ENCODE measurements at places on chromosomes 1 and 21.

GRCh38 chr1:180642781-180643180 is 11.0 kb downstream of the XPR1 start:
- no peak for DNase-seq

DNA sequence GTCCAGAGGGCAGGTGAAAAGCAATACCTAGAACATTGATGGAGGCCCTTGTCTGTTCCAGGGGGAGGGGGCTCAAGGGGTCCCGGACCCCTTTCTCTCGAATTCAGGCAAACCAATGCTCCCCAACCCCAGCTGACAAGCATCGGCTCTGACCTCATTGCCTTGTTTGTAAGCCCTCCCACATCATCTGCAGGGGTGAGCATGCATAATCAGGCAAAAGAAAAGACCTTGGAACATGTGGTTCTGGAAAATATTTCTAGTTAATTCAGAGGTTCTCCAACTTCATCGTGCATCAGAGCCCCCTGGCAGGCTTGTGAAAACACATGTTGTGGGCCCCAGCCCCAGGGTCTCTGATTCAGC is 231.3 kb downstream of the TOMM20 start:
- no peak for DNase-seq

GRCh38 chr1:219862366-219862765 is 66.0 kb downstream of the SLC30A10 start:
- no peak for DNase-seq

GRCh38 chr1:66711420-66711819 is 40.8 kb upstream of the DYNLT5 start:
- DNase-seq: no peak

DNA sequence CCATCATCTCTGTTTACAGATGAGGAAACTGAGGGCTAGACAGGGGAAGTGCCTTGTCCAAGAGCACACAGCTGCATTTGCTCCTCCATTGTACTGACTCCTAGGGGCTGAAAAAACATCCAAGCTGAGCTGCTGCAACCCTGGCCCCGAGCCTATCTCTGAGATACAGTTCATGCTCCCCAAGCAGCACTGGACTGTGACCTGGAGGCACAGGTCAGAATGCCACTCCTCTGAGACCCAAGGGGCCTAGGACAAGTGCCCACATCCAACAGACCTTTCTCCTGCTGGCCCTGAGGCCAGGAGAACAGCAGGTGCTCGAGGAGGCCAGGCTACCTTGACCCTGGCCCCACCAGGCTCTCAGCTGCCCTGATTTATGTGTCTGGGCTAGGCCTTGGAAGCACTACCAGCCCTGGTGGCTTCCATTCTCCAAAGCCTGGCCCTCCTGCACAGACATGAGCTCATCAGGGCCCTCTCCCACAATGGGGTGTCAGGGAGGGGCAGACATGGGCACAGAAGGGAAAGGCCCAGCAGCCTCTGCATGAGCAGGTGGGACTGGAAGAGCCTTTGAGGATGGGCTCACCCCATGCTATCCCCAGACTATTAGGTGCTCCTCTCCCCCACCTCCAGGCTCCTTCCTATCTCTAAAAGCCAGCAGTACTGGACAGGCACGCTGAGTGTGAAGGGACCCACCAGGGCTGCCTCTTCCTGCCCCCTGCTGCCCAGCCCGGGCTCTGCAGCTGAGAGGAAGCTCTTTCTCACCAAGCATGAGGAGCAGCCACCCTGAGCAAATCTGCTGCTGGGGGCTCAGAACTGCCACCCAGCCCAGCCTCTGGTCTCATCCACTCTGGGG is 18.8 kb downstream of the ADGRB2 start:
- DNase-seq: no peak

- no peak for DNase-seq
These were observed 68.9 kb upstream of the TSPAN2 start for GRCh38 chr1:115158181-115158580.

DNA sequence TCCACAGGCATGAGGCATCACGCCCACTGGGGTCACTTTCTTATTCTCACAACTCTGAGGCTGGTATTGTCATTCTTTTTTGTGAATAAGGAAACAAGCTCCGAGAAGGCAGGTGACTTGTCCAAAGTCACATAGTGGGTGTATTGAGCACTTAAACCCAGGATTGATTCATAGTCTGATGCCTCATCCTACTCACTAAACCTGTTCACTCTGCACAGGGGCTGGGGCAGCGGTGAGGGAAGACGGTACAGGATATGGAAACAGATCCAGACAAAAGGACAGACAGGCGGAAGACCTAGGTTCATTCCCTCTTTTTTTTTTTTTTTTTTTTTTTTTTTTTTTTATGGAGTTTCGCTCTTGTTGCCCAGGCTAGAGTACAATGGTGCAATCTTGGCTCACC is 56.6 kb downstream of the NKAIN1 start:
- no peak for DNase-seq

DNA sequence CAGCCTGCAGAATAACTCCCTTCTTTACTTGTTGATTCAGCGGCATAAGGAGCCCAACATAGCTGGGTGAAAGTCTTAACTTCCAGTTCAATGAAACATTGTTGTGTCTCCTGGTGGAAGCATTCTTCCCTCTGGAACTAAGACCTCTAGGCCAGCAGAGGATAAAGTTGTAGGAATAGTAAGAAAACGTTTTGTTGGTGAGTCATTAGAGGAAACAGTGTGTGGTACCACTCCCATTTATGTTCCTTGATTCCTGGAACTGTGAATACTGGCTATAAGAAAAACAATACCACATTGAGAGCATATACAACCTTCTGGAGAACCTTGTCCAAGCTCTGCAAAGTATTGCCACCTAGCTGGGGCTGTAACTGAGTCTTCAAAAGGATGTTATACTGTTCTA is 737.4 kb upstream of the ZP4 start:
- DNase-seq: no peak

DNA sequence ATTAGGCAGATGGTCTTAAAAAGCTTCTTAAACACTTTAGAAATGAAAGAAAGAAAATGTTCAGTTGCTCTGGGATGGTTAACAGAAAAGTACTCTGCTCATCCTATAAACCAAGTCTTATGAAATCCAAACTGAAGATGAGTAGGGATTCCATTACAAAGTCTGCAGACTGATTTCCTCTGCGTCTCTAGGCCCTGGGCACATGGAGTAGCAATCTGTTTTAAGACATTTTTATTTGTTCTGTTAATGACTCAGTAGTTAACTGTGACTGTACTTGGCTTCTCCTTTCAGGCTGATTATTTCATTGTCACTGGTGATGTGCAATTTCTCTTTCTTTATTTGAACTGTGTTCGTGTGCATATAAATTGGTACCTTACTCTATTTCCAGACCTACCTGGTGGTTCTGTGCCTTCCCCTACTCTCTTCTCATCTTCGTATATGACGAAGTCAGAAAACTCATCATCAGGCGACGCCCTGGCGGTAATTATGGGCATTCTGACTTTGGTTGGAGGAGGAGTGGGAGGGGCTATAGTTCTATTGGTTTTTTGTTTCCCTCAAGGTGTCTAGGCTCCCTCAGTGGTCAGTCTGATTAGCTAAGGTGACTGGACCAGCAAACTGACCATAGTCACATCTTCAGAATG is 30.6 kb downstream of the ATP1A1 start:
- no peak for DNase-seq

GRCh38 chr1:244409701-244410100 is 42.0 kb downstream of the ADSS2 start:
- no peak for DNase-seq

GRCh38 chr1:110542725-110543124 is 23.8 kb upstream of the KCNA10 start:
- no peak for DNase-seq

DNA sequence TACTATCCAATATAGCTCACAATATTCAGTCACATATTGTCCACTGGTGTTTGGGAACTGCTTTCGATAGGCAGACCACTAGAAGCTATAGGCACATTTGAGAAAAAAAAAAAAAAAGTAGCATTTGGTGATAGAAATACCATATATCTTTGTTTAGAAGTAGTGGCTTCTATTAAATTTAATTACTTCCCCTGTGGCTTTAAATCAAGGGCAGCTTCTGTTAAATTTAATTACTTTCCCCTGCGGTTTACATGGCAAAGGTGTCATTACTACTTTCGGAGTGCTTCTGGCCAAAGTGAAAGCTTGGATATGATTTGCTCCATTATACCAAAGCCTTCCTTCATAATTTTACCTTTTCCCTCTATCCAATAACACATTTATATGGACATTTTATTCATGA is 229.9 kb downstream of the TTLL7 start:
- no peak for DNase-seq

DNA sequence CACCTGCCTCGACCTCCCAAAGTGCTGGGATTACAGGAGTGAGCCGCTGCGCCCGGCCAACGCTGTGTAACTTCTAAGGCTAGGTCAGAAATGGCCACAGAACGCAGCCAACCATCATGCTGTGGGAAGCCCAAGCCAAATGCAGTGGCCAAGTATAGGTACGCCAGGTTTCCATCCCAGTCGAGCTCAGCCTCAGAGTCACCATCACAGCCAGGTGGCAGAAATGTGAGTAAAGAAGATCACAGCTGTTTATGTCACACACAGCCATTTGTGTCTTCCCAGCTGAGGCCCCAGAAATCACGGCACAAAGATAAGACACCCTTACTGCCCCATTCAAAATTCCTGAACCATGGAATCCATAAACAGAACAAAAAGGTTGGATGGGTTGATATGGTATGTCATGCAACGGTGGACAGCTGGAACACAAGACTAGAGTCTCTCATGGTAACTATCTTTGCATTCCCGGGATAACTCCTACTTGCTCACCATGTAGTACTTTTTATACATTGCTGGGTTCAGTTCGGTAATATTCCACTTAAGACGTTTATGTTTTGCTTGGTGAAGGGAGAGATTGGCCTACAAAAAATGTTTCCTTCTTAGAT is 84.3 kb downstream of the SLC45A1 start:
- no peak for DNase-seq

- DNase-seq: no peak
These were observed 15.1 kb upstream of the RBM8A start for GRCh38 chr1:145942405-145942804.

DNA sequence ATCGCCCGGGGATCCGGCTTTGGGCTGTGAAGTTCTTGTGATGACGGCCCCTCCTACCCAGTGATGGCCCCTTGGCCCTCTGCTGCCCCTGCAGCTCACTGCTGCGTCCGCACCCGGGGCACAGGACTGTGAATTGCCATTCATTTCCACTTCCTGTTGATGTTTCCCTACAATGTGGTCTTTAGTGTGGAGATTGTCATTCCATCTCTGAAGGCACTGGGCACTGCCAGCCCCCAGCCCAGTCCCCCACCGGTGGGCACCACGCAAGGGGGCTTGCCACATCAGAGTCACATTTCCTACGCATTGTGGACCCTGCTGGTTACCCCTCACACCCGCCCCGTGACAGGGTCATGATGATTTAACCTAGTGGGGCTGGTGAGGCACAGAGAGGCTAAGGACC is 2.5 kb upstream of the MX2 start:
- DNase-seq: no peak

GRCh38 chr1:30452925-30453324 is 270.5 kb downstream of the MATN1 start:
- no peak for DNase-seq

- DNase-seq: no peak
These were observed 2.5 kb upstream of the DHRS3 start for GRCh38 chr1:12620488-12620865.

- no peak for DNase-seq
These were observed 24.6 kb downstream of the TNFRSF1B start for GRCh38 chr1:12191242-12192032.

DNA sequence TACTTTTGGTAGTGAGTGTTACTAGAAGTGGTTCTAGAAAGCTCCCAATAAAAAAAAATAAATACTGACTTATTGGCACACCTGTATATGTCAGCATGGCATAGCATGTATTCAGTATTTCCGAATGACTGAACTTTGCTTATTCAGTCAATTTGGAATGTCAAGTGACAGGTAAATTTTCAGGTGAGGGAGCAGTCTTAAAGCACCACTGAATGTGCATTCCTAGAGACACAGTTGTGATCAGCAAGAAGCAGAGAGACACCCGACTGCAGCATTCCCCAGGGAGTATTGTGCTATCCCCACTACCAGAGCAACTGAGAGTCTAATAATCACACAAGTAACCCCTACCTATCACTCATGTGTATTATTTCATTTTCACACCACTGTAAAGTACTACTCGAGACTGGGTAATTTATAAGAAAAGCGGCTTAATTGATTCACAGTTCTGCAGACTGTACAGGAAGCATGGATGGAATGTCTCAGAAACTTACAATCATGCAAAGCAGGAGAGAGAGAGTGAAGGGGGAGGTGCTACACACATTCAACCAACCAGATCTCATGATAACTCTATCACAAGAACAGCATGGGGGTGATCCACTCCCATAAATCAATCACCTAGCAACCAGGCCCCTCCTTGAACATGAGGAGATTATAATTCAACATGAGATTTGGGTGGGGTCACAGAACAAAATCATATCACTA is 201.5 kb downstream of the TBX15 start:
- DNase-seq: no peak

DNA sequence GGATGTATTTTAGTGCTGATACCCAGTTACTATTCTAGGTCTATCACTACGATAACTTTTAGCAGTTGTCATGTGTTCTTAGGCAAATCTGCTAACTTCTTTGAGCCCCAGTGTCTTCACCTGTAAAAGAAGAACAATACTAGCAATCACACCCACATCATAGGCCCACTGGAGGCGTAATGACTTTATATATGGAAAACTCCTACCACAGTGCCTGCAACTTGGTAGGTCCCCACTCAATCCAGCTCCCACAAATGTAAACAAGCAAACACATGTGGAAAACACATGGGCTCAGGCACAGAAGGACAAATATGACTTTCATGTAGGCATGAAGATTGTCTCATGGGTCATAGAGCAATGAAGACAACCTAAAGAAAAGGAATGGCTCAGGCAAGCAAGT is 115.8 kb downstream of the TBX19 start:
- no peak for DNase-seq
